Fibroblast of the aortic adventitia (primary cell): ENCODE measurements at places on chromosomes 11 and 22. TPM values are rescaled to one million over a fixed set of nuclear protein-coding genes. Genes with fewer than 3 reads are reported as not detected.

ELF5 gene
- not detected in 2 replicates for total RNA-seq

MYOD1 gene
- total RNA-seq, result not detected in 2 replicates

SMTN gene
- total RNA-seq, result 35.2 and 63.5 TPM in 2 replicates

PLAAT2 gene
- not detected in 2 replicates for total RNA-seq

IGHMBP2 gene
- total RNA-seq, result 10.8 and 11.0 TPM in 2 replicates

MYH9 gene
- 339 and 386 TPM in 2 replicates for total RNA-seq
